ENCODE measurements at places on chromosomes 12 and 14. TPM values are rescaled to one million over a fixed set of nuclear protein-coding genes. Genes with fewer than 3 reads are reported as not detected.

DNA sequence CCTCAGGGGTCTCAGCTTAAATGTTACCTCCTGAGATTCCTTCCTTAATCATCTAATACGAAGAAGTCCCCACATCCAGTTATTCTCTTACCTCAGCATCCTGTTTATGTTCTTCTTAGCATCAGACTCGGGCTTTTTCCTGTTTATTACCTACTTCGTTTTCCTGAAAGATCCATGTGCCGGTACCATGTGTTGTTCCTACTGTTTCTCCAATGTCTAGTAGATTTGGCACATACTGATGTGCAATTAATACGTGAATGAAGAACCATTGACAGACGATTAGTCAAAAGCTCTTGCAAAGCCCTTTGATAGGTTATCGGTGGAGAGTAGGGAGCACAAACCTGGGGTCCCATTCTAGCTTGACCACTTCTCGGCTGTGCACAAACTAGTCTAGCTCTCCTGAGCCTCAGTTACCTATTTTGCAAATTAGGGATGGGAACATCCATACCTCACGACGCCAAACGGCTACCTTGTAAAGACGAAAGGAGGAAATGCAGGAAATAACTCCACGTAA, 735 bp upstream of the MAPKAPK5 start:
- no peaks in the 10 kb centered on the region for H3K27me3 ChIP-seq
- H3K27ac ChIP-seq, result peak overlapping the region; percentile 80
- DNase-seq, result no peak

GRCh38 chr12:82047446-82047845, 288.3 kb upstream of the PPFIA2 start:
- DNase-seq, result no peak
- H3K4me3 ChIP-seq, result no peak overlapping the region
- no peaks in the 10 kb centered on the region for H3K27me3 ChIP-seq
- no peaks in the 10 kb centered on the region for H3K36me3 ChIP-seq

DNA sequence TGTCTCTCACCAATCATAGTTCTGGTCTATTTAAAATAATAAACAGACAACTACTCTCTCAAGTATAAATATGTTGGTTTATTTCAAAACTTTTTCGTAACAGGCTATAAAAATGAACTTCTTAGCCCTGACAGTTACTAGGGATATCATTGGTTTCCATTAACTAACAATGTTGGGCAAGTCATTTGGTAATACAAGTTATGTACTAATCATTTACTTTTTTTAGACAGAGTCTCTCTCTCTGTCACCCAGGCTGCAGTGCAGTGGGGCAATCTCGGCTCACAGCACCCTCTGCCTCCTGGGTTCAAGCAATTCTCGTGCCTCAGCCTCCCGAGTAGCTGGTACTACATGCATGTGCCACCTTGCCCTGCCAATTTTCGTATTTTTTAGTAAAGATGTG, 14.6 kb upstream of the KANSL2 start:
- DNase-seq, result no peak
- H3K4me1 ChIP-seq, result no peaks in the 10 kb centered on the region

DNA sequence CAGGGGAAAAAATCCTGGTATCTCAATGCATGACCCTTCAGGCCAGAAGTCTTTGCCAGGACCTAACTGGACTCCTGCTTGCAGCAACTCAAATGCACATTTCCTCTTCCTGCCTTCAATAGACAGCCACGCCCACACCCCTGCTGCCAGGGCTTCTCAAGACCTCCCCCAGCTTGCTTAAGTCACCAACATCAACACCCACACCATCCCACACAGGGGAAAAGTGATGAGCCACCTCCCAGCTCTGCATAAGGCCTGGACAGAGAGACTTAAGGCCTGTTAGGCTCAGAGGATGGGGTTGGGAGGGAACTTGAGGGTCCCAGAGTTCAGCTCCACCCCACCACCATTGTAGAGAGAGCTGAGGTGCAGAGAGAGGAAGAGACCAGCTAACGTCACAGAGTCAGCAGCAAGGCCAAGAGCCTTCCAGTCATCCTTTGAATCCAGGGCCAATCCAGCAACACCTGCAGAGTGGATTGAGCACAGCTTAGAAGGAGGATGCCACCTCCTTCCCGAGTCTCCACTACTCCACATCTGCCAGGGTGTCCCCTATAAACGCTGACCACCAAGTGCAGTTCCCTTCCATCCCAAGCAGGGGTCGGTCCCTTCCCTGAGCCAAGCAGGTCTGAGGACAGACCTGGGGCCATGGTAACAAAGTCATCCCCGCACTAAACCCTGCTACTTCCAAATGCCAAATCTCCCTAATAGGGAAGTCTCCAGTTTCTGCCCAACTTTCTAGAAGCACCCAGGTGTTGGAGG, 50.0 kb downstream of the KDM2B start:
- peak overlapping the region; percentile 69 for H3K27ac ChIP-seq
- peaks cover 21% of the 10 kb centered on the region for H3K36me3 ChIP-seq
- no peak overlapping the region for H3K4me3 ChIP-seq
- peak; percentile 78 for DNase-seq

SERPINA10 gene
- total RNA-seq, result not detected

AREL1 gene
- 42.3 TPM for total RNA-seq

DNA sequence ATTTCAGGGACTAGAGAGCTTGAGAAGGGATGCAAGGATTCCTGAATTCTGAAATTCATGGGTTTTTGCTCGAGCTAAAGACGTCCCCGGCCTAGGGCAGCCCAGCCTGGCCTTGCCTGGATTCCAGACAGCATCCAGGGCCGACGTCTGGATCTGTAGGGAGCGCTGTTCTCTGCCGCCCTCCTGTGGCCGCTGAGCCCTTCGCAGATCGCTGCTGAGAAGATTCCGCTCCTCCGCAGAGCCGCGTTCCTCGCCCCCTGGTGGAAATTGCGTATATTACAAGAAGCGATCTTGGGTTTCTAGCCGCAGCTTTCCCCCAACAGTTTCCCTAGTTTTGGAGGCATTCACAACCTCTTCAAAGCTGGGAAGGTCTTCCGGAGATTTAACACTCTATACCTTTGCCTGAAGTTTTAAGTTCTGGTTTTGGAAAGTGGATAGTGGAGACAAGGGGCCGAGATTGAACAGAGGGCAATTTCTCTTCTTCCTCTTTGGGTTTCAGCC, 5.1 kb downstream of the CISTR start:
- H3K4me1 ChIP-seq, result peaks cover 7% of the 10 kb centered on the region
- peak; percentile 76 for DNase-seq
- no peaks in the 10 kb centered on the region for H3K36me3 ChIP-seq
- no peak overlapping the region for H3K4me3 ChIP-seq
- H3K27me3 ChIP-seq, result peaks cover 78% of the 10 kb centered on the region

DNA sequence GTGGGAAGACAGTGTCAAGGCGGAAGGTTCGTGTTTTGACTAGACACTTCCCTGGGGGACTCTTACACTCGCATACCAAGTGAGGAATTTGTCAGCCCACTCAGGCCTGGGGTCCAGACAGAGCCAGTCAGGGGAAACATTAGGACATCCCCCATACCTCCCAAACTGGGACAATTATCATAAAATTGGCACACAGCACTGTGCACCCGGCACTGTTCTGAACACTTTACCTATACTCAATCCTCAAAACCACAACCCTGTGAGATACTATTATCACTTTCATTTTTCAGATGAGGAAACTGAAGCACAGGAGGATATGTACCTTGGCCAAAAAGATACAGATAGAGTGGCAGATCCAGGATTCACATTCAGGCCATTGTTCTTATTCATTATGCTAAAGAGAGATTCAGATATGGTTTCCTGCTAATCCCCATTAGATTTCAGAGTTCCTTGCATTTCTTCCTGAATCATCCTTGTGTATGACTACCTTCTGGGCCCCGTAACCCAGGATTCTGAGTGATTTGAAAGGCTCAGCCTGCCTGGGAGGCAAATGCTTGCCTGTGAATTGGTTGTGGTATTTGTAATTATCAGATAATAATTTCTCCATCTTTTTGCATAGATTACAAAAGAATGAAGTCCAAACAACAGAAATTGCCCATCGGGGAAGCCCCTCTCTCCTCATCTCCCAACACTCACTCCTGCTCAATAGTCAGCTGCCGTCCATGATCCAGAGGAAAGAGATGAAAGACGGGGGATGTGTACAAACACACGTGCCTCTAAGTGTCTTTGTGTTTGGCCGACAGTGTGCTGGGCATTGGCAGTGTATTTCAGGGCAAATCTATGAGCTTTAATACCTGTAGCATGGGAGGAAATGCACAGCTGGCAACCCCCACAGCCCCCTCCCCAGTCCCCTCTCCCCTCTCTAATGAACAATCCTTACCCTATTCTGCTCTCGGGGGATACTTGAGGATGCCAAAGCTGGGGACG, 4.6 kb downstream of the TAC3 start:
- peaks cover 27% of the 10 kb centered on the region for H3K4me1 ChIP-seq
- H3K27me3 ChIP-seq, result peaks cover 20% of the 10 kb centered on the region
- no peak for DNase-seq
- H3K27ac ChIP-seq, result peak overlapping the region; percentile 47
